ENCODE measurements at places on chromosomes 12 and 14.

- no peak for DNase-seq
Observed at GRCh38 chr12:68867606-68868005, 59.6 kb downstream of the MDM2 start.

GRCh38 chr14:99724939-99725773, 41.1 kb downstream of the CYP46A1 start:
- no peak for DNase-seq

DNA sequence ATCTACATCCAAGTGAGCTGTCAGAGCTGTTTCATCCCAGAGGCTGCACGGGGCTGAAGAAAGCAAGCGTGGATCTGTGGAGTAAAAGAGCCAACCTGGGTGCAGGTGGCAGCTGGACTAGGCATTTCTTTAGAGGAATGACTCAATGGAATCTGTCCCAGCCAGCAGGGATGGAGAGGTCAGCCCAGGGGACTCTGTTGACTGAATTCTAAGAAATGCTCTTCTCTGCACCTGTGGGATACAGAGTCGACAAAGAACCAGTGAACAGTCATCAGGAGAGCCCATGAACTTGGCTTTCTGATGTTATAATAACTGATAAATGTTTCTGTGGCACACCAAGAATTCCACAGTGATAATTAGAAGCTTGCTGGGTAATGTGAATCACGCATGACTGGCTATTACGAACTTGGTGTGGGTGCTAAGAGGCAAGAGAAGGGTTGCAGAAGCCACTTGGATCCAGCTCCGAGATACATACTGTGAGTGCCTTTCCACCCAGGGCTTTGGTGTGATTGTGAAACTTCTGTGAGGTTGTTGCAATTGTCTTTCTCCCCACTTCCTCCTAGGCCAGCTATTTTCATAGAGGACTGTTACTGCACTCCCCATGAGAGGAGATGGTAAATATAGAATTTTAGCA, 16.2 kb downstream of the PYGL start:
- DNase-seq, result no peak

GRCh38 chr12:96237465-96238077, 43.4 kb downstream of the ELK3 start:
- DNase-seq, result no peak

DNA sequence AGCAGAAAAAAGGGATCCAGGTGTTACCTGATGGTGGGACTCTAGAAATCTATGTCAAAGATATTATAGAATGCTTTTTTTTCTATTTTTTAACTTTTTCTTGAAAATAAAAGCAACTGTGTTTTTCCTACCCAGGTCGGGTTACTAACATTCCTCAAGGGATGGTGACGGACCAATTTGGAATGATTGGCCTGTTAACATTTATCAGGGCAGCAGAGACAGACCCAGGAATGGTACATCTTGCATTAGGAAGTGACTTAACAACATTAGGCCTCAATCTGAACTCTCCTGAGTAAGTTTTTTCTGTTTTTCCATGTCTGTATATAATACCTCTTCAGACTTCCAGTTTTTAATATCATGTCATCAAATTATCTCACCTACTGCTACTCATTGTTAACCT, 27.6 kb upstream of the KCNMB4 start:
- no peak for DNase-seq

DNA sequence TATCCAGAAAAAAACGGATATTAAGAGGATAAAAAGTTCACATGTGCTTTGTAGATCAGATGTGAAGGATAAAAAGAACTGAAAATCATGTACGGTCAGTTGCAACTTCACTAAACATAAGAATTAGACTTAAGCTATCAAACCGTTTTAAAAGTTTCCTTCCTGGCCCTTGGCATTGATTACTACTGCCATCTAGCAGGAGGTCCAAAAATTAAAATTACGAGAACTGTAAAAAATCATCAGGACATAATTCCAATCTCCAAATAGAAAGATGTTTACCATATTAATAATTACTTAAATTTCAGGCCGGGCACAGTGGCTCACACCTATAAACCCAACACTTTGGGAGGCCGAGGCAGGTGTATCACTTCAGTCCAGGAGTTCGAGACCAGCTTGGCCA, 7.9 kb downstream of the WDR89 start:
- no peak for DNase-seq

DNA sequence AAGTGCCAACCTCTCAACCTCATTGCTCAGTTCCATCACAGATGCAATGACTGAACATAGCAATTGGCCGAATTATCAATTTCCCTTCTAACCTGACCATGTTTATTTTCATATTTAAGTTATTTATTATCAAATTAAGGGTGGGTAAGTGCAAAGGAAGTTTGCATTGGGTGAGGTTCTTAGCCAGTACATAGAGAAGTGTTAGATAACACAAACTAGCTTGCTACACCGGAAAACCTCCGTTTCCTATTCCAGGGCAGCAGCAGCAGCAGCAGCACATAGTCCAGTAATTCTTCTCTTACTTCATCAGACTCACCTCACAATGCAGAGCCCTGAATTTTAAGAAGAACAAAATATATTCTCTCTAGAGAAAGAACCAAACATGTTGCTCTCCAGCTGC, 200.5 kb upstream of the OR4E1 start:
- no peak for DNase-seq

DNA sequence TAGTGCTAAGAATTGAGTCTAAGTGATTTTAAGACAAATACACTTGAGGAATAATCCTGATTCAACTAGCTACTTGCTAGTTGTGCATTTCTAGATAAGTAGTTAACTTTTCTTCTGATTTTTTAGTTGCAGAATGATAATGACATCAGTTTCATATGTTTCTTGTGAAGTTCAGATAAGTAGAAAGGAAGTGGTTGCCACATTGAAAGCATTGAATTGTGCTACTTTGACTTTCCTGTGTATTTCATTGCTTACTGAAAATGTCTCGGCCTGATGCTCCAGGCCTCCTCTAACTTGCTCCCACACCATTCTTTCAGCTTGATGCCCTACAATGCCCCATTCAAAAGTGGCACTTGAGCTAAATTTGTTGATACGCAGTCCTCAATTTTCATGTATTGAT, 980.0 kb downstream of the TMTC2 start:
- no peak for DNase-seq

- DNase-seq, result no peak
Observed at GRCh38 chr12:42266579-42267230, 28.7 kb upstream of the YAF2 start.

- no peak for DNase-seq
Observed at GRCh38 chr12:59398164-59398563, 197.7 kb upstream of the SLC16A7 start.

GRCh38 chr12:124558313-124558712, 9.1 kb downstream of the NCOR2 start:
- no peak for DNase-seq

- no peak for DNase-seq
Observed at GRCh38 chr12:24748326-24748725, 200.6 kb downstream of the BCAT1 start.

All from substantia nigra (tissue), 51 donors.